GM13977 (cell line): ENCODE measurements at places on chromosomes 12 and 14.

GRCh38 chr12:25123126-25123525, 71.8 kb downstream of the DNAI7 start:
- no peak for DNase-seq

- no peak for DNase-seq
Measured at GRCh38 chr12:100437038-100437841, 36.4 kb upstream of the NR1H4 start.

- DNase-seq = no peak
Measured at GRCh38 chr14:37901978-37902377, 305.7 kb upstream of the SSTR1 start.

GRCh38 chr14:52078095-52078531, 9.3 kb upstream of the NID2 start:
- DNase-seq = no peak

GRCh38 chr12:92927436-92928281, 1.4 kb downstream of the EEA1 start:
- DNase-seq = peak; percentile 45

- DNase-seq = no peak
Measured at GRCh38 chr14:81256289-81256960, 35.7 kb upstream of the GTF2A1 start.

DNA sequence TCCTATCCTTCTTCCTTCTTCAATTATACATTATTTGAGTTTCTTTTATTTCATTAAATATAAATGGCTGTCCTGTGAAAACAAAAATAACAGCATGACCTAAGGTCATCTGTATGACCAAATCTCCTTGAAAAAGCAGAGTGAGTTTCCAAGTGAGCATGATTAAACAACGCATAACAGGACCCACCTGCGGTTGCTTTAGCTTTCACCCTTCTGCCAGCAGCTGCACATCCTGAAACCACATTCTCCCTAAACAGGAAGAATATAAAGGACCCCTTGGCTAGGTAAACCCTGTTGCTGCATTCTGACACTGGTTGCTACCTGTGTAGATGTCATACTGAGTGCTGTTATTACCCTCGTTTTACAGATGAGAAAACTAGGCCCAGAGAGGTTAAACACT, 42.8 kb upstream of the CPM start:
- no peak for DNase-seq

GRCh38 chr12:111942557-111942956, 70.4 kb downstream of the TMEM116 start:
- no peak for DNase-seq

DNA sequence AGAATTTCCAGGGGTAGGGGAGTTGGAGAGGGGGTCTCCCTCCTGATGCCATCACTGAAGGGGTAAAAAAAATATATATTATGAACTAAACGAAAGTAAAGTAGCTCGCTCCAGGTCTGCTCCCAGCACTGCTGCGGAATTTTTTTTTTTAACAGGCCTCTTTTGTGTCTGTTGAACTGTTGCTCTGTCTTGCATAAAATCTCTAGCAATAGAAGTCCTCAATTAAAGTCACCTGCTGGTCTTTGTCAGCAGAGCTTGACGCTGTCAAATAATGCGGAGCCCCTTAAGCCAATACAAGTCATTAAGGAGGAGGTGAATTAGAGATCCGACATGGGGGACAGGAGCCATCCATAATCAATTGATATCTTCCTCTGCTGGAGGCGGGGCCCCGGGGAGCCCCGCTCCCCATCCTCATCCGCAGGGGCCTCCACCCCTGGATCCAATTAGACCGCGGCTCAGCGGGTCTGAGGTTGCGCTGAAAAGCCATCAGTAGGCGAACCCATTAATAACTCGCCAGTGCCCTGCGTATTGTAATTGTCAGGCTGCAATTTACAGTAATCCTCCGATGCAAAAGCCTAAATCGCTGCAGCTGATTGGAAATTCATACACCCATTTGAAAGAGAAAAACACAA, 85.6 kb downstream of the DICER1 start:
- DNase-seq = no peak

- peak; percentile 53 for DNase-seq
Measured at GRCh38 chr14:68248481-68249255, 429.1 kb downstream of the RAD51B start.
